Activated naive CD4-positive, alpha-beta T cell (primary cell): ENCODE measurements at places on chromosomes 7 and 10.

- DNase-seq: no peak
Measured at GRCh38 chr7:21966271-21966670, 20.6 kb upstream of the CDCA7L start.

DNA sequence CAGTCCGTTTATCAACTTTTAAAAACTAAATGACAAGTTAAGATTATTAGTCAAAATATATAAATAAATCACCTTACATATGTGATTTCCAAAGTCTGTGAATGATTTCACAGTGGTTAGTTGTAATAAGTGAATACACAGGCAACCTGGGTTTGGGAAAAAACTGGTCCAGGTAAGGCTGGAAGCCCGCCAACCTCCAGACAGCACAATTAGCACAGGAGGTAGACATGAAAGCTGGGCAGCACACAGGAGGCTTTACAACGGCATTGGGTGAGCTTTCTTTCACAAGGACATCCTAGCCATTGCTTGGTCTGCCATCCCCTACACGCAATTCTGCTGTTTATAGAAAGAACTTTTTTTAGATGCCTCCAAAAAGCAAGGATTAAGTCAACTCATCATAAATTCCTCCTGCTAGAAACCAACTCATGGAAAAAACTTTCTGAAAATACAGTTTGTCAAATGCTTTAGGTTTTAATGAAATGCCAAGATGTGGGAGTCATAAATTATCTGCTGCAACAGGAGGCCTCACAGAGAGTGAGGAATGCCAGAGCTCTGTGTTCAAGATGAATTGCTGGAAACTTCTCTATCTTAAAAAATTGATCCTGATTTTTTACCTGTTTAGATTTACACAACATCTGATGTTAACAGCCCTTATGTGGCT lies 346.8 kb upstream of the NFE2L3 start:
- no peak for DNase-seq

DNA sequence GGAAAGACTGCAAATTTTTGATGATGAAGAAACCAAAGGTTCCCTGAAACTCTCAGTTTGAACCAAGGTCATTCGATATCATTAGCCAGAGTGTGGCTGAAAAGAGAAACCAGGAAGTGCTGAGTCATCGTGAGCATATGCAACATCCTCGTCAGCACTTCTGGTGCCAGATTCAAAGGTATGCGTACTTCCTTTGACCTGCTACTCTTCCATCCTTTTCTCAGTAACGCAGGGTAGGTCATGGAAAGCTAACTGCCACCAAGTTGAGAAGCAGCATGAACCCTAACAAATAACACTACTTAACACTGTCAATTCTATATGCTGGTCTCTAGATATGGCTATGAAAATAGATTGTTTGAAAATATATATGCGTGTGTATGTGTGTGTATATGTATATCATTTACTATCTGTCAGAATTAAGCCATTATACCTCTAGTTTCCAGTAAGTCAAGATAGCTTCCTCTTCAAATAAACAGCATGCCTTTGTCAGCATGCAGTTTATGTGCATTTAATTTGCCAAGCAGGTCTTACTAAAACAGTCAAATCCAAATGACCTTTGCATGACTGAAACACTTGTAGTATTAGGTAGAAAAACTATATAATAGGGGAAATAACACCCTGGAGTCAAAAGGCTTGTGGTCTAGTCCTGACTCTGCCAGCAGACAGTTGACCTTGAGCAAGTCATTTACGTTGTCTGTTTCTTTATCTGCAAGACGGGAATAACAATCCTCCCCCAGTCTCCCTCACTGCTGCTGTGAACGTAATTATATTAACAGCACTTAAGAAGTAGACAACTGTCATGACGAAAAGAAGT lies 26.4 kb downstream of the CDK6 start:
- DNase-seq: no peak

- no peak for DNase-seq
Measured at GRCh38 chr7:83306502-83306901, 143.8 kb upstream of the PCLO start.

DNA sequence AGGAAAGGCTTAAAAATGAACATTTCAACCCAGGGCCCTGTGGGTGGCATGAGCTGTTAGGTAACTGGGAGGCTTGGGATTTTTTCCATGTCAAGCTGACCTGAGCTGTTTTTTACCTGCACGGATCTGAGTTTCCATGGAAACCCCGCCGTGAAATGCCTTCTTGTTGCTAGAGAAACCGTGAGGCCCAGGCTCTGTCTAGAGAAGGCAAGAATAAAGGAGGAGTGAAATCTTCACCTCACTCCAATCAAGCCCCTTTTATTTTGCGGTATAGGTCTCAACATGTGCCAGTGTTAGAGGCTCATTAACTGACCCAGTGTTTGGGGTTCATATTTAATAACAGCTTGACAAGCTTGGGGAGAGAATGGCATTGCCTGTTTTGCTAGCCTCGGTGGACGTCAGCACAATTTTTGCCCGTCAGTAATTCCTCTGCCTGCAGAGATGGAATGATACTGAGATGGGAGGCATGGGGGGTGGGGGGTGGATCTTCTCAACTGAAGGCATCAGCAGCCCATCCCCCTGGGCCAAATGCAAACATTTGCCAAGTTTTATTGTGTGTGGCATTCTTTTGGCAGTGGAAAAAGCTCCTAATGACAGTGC lies 48.9 kb upstream of the PDCD4 start:
- DNase-seq: no peak

- DNase-seq: no peak
Measured at GRCh38 chr7:874031-874749, 2.2 kb upstream of the GET4 start.

DNA sequence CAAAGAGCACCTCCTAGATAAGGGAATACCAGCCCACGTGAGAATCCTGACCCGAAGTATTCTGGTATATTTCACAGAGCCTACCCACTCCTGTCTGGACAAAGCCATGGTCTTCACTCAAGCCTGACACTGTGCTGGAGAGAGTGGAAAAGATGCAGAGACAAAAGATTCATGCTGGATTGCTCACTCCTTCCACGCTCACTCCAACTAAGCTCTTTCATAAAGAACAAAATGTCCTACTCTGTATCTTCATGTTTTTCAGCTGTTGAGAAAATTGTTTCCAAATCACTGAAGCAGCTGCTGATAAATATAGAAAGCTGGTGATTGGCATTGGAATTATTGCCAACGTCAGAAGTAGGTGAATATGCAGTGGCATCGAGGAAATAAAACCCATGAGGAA lies 106.0 kb downstream of the ABLIM1 start:
- DNase-seq: no peak

DNA sequence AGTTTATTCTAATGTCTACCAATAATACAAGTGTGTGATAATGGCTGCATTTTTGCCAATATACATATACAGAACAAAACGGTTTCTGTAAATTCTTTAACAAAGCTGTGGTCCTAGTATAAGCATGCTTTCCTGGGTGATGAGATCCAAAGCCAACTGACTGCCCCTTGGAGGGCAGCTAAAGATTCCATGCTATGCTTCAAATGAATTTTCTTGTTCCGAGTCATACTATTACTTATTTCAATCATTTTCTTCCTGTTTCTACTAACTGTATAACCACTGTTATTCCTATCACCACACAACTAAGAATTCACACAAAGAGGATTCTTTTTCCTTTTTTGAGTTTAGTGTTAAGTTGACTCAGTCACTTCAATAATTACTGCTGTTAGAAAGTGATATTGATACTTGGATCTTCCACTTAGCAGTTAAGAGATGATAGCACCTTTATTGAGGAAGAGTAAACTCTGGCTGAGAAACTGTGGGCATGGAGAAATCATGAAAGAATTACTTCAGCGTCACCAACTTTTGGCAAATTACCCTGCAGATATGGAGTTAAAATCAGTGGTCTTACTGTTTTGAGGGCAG lies 197.5 kb downstream of the ARL4A start:
- no peak for DNase-seq

DNA sequence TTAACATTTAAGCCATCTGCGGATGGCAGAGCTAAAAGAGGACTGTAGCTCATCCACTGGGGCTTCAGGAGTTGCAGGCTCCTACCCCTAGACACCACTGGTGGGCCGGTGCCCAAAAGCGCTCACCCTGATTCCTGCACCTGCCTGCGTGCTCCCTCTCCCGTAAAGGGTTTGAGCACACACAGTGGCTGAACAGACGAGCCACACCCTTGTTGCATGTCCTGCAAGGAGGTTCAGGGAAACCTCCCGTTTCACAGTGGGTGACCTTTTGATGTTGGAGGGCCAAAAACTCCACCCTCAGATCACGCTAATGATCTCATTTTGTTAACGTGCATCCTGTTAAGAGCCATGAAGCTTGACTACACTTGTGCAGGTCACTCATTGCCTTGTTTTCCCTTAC lies 37.9 kb downstream of the SYPL1 start:
- DNase-seq: no peak

GRCh38 chr10:133415752-133416151 lies 8.7 kb downstream of the SPRN start:
- no peak for DNase-seq

GRCh38 chr7:80876894-80877414 lies 41.9 kb downstream of the SEMA3C start:
- DNase-seq: no peak

DNA sequence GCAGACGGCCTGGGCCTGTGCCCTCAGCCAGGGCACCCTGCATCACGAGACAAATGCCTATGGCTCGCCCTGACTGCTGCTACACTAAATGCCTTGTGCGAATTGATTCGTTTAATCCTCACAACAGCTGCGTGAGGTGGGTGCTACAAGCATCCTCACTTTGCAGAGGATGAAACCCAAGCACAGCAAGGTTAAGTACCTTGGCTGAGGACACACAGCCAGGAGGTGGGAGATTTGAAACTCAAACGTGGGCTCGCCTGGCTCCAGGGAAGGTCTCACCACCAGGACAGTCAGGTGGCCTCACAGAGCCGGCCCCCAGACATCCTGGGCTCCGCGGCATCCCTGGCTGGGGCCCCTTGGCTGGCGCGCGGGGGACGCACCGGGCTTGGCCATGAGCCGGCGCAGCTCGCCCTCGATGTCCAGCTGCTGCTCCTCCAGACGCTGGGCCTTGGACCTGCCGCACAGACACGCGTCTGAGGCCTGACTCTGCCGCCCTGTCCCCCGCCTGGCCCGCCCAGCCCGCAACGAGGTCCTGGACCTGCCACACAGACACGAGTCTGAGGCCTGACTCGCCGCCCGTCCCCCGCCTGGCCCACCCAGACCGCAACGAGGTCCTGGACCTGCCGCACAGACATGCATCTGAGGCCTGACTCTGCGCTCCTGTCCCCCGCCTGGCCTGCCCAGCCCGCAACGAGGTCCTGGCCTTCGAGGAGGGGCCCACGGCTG lies 22.0 kb downstream of the MICALL2 start:
- DNase-seq: no peak

GRCh38 chr7:137755846-137756651 lies 90.7 kb downstream of the DGKI start:
- no peak for DNase-seq

- no peak for DNase-seq
Measured at GRCh38 chr10:61071580-61071979, 127.6 kb upstream of the RHOBTB1 start.

DNA sequence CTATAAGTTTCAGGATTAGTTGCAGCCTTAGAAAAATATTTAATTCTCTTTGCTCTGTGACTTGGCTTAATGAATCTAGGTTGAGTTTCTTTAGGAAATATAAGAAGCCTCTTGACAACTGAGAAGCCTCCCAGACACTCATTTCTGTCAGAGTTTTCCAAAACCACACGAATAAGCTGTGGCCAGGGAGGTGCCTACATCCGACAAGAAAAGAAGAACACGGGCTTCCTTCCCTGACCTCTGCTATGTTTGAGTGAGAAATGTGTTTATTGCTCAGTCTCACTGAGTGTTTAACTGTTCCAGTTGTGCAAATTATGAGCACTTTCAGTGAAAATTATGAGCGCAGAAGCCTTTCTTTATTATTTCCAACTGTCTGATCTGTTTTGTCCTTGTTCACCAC lies 105.0 kb downstream of the TRIL start:
- no peak for DNase-seq

DNA sequence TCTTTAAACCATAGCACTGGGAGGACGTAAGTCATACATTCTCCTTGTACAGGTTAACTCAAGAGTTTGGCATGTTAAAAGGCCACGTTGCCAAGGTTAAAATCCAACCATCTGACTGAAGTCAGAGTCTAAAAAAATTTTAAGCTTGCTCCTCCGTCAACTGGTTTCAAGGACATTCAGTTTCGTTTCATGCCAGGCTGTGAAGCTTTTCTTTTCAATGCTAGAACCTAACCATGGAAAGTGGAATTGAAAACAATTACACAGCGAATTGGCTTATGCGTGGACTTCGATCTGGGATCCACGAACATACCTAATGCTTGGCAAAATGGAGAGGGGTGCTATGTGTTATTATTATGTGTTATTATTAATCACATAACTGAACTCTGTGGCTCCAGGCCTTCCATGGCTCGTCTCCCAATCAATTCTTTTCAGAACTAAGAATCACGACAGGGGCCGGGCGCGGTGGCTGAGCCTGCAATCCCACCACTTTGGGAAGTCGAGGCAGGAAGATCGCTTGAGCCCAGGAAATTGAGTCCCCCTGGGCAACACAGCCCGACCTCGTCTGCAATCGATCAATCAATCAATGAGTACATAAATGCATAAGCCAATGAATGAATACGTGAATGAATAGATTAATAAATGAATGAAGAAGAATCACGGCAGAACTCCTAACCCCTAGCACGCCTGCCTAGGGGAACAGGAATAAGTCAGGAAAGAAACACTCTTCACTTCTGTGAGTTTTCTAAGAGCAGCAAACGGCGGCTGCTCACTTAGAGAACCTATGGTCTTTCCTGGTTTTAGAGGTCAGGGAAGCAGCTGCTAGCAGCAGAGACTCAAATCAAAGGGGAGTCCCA lies 733 bp upstream of the ARL5B start:
- peak; percentile 15 for DNase-seq

DNA sequence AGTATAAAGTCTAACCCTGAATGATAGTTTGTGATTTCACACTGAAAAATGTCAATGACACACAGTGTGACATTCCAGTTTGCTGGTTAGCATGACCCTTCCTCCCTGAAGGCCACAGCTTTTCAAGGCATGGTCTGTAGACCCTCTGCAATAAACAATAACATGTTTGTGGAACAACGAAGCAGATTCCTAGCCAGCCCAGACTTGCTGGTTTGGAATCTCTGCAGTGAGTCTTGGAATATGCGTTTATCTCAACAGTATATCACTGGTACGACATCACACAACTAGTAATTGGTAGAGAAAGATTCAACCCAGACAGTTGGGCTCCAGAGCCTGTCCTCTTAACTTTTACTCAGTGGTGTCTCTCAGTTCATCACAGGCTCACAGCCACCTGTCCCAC lies 23.7 kb upstream of the DUSP5 start:
- DNase-seq: no peak

- no peak for DNase-seq
Measured at GRCh38 chr10:43315535-43316207, 48.8 kb upstream of the RASGEF1A start.

DNA sequence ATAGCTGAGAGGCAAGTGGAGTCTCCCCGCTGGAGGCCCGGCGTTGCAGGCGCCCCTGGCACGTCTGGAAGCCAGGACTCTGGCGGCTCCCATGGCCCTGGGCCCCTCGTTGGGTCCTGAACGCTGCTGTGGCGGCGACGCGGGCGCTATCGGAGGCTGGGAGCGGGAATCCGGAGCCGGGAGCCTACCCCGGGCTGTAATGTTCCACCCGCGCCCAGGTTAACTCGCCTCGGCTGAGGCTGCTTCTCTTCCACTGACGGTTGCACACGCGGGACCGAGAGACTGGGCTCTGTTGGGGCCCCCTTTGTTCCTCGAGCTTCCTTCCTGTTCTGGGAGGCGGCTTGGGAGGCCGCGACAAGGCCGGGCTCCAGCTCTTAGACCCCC lies 1.3 kb upstream of the HOXA5 start:
- DNase-seq: no peak
